ENCODE measurements at places on chromosomes 3 and 15.

DNA sequence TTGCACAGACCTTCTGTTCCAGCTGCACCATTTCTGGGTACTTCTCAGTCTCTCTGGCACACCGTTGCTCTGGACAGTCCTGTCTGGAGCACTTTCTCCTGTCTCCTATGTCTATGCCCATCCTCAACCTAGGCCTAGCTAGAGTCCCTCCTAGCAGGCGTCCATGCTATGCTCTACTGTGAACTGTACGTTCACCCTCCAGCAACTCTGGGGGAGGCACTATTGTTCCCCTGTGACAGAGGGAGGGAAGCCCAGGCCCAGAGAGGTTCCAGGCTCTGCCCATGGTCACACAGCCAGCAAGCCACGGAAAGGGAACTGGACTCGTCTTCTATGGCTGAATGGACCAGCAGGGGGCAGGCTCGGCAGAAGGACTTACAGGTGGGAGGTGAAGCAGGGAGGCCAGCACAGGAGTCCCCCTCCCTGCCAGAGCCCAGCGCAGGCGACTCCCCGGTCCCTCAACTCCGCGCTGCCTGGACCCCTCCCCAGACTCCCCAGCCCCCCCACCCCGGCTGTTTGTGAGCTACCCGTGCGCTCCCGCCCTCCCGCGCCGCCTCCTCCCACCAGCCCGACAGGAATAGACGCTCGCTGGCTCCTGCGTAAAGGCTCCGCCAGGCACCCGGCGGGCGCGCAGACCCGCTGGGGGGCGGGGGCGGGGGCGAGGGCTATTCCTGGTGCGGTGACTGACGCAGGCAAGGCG lies 1.7 kb upstream of the LINGO1 start:
- DNase-seq: peak; percentile 25

GRCh38 chr3:17411157-17411877 lies 331.1 kb downstream of the TBC1D5 start:
- DNase-seq: no peak

GRCh38 chr3:123739754-123740153 lies 144.4 kb downstream of the MYLK start:
- no peak for DNase-seq

GRCh38 chr15:55715355-55716076 lies 27.4 kb downstream of the PRTG start:
- DNase-seq: no peak

GRCh38 chr3:114447950-114448479 lies 154.2 kb downstream of the TIGIT start:
- DNase-seq: no peak

DNA sequence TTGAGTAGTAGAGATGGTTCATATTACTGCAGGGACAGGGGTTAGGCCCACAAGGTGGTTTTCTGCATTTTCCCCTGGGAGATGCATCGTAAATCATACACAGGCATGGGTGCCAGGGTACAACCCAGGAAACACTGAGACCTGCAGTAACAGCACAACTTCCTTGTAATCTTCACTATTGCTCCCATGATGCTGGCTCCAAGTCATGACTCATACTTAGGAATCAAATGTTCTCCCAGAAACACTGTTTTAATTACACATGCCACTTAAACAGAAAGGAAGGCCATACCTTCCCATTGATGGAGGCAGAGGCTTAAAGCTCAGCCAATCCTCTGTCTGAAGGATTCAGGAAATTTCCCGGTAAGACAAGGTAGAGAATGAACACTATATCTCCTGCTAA lies 106.5 kb downstream of the ERC2 start:
- DNase-seq: no peak

DNA sequence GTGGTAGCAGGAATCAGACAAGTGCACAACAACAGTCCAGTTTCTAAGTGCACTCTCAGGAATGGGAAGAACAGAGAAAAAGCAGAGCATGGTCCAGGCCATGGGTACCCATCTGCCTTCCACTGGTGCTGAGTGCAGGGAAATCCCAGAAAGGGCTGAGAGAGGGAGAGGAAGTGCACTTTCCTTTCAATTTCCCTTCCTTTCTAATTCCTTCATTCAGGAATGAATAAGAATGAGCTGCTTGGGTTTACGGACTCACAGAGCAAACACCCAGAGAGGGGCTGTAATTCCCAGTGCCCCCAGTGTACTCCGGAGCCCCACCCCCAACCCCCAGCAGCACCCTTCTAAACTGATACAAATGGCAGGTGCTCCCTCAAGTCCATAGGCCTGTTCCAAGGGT lies 300.6 kb downstream of the FOXP1 start:
- no peak for DNase-seq

GRCh38 chr15:63634154-63634553 lies 37.0 kb downstream of the FBXL22 start:
- no peak for DNase-seq

DNA sequence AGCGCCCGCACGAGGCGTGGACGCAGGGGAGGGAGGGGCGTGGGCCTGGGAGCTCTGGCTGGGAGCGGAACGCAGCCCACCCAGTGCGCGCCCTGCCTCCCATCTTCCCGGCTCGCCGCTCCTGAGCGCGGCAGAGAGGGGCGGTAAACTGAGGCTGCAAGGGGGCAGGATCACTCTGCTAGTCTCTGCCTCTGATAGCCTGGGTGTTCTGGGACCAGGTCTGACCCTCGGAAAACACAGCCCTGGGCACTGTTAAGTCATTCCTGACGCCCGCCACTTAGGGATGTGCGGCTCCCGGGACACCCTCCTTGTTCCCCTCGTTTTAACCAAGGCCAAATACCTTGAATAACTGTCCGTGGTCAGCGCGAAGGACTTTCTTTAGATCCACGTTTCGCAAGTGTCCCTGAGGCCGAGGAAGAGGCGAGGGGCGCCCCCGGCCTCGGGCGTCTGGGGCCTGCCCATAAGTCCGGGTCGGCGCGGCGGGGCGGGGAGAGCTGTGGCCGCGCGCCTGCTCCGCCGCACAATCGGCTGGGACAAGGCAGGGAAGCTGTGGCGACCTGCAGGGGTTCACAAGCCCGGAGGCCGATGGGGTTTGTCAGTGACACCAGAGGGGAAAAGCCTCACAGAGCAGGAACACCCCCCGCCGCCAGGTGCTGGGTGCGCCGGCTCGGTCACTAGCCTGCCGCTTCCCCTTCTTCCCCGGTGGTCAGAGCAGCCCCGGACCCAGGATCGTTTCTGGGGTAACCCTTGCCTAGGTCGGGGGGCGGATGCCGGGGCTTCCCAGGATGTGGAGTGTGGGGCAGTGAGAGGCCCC lies 1.5 kb downstream of the ITPKA start:
- no peak for DNase-seq

GRCh38 chr3:151550642-151551041 lies 89.8 kb upstream of the IGSF10 start:
- no peak for DNase-seq

DNA sequence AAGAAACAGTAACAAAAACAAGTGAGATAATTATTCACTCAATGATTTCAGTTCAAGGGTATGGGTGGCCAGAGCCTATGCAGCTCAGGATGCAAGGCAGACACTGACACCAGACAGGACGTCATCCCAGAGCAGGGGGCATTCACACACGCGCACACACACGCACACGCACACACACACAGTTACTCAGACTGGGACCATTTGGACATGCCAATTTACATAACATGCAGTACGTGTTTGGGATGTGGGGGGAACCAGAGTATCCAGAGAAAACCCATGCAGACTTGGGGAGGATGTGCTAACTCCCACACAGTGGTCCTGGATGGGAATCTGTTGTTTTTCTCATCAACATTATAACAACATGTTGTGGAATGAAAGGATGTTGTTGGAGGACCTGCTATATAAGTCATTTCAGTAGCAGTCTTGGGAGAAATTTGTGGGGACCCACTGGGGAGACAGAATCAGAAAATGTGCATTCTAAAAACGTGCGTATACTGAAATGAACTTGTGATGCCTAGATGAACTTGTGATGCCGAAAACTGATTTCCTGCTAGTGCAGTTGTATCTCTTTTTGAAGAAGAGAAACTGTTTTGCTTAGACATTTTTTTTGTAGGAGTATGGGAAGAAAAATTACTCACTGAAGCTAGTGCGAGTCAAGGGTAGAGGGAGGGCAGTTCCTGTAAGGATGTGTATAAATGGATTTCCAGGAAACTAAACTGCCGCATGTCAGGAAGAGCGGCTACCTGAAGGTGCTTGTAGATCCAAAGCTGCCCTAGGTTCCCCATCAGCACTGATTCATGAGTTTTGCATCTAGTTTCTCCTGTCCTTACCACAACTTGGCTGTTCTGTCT lies 25.2 kb downstream of the CD200 start:
- DNase-seq: peak; percentile 6

DNA sequence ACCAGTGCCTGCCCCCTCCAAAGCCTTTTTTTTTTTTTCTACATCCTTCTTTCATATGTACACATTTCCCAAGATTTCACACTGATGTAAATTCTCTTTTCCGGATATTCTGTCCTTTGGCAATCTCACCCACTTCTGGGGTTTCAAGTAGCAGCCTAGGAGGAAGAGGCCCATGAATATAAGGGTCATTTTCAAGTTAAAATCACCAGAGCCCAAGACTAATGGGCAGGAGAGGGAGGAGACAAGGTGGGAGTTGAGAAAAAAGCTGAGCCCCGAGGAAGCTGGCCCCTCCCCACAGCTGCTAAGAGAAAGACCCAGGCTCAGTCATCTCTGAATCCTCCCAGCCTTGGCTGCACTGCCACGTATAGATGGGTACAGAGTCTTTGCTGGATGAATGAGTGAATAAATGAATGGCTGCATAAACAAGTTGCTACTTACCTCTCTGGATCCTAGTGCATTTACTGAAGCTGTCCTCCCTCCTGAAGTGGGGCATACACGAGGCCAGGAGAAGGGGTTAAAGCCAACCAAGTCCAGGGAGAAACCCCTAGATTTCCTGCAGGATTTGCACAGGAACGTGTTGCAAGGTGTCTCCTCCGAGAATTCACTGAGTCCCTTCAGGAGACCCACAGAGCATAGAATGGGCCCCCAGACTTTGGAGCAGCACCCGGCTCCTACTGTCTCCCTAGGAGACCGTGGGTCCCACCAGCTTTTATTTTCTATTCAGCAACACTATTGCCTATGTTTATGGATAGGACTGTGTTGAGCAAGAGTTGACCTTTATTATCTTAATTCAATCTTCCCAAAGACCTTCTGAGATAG lies 100.8 kb upstream of the LIPC start:
- no peak for DNase-seq

DNA sequence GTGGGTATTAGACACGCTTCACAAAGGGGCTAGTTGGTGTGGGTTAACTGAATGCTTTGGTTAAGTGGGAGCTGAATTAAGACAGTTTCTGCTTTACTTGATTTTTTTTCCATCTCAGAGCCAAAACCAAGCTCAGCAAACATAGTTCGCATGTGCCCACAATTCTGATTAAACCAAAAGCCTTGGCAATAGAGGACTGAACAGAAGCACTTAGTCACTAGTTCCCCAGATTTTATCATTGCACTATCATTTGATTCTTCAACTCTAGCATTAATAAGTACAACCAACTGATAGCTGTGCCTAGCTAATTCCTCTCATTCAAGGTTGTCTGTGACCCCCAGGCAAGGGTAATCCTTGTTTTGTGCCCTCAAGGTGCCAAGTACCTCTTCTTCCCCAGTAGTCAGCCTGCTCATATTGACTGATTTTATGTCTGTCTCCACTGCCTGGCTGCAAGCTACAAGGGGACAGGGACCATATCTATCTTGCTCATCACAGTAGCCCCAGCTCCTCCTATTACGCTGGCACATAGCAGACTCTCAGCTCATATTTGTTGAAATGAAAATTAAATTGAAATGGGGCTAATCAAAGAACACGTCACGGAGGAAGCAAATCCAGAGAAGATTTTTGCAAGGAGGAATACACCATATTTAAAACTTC lies 9.9 kb upstream of the ARHGEF3 start:
- no peak for DNase-seq

DNA sequence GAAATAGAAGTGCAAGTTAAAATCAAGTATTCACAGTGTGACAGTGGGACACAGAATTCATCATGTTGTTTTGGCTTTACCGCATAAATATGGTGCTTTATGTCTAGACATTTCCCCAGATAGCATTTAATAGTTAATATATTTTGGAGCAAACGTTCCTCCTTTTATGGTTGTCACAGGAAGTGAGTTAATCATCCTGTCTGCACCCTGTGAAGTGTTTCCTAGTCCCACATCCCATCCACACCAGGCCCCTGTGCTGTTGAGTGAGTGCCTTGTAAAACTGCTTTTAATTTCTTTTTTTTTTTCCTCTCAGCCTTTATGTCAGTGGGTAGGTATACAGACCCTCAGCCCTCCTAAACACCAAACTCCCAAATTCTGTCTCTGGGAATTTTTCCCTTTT lies 393.7 kb downstream of the FEZF2 start:
- no peak for DNase-seq

DNA sequence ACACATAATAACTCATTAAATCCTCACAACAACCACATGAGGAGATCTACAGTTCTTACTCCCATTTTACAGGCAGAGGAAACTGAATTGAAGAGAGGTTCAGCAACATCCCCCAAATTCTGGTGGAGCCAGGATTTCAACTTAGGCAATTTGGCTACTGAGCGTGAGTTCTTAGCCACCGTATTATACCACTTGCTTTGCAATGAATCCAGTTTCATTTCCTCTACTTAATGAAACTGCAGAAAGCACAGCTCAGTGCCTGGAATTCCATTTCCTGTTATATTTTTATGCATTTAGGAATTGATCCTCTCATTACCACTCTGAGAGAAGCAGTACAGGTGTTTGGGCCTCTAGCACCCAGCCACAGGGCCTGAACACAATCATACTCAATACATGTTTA lies 4.3 kb downstream of the ZNF860 start:
- DNase-seq: no peak

GRCh38 chr3:117017135-117017894 lies 307.7 kb downstream of the TUSC7 start:
- DNase-seq: no peak

- no peak for DNase-seq
Observed at GRCh38 chr15:78658823-78659222, 17.8 kb upstream of the CHRNB4 start.

GRCh38 chr3:9331171-9331570 lies 31.7 kb upstream of the THUMPD3 start:
- DNase-seq: no peak

GRCh38 chr15:83209333-83209732 lies 1.7 kb upstream of the HDGFL3 start:
- DNase-seq: no peak

DNA sequence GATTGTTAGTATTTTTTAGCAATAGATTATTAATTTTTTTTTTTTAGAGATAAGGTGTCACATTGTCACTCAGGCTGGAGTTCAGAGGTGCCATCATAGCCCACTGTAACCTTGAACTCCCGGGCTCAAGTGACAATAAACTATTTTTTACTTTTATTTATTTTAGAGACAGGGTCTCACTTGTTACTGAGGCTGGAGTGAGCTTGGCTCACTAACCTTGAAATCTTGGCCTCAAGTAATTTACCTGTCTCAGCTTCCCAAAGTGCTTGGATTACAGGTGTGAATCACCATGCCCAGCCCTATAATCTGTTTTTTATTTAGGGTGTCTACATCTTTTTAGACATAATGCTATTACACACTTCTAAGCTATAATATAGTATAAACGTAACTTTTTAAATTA lies 7.9 kb upstream of the ARPP19 start:
- no peak for DNase-seq

Data from activated T-helper 1 cell treated with Interleukin-2 at 50 U/mL for 16 hours (primary cell).